ENCODE measurements at places on chromosomes 5 and 9.
A peak's percentile ranks its signal among the peaks of the same experiment; 100 is the strongest.

DNA sequence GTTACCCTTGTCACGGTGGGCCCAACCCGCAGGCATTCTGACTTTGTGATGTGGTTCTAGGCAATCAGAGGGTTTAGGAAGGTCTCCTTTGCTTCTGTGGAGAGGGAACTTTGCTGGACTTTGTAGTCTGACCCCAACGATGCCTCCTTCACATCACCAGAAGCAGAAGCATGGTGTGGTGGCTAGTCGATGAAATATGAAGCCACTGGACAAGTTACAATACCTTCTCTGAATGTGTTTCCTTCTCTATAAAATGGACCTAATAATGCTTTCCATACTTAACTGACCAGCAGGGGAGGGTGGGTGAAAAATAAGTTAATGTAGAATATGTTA is 607 bp downstream of the SPEF2 start:
- no peak for DNase-seq

DNA sequence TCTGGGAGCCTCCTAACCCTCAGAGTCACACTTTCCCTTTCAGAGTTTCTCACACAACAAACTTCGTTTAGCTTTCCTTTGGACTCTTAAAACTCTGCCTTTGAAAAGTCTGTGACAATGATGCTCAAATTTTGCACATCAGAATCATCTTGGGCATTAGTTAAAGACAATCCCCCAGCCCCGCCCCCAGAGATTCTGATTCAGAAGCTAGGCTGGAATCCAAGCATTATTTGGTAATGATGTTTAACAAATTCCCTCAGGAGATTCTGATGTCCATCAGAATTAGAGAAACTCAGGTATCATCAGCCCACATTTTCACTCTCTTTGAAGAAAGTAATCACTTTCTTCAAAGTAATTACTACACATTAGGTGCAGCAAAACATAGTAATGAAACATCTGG is 9.6 kb upstream of the PLPP1 start:
- no peak for DNase-seq

DNA sequence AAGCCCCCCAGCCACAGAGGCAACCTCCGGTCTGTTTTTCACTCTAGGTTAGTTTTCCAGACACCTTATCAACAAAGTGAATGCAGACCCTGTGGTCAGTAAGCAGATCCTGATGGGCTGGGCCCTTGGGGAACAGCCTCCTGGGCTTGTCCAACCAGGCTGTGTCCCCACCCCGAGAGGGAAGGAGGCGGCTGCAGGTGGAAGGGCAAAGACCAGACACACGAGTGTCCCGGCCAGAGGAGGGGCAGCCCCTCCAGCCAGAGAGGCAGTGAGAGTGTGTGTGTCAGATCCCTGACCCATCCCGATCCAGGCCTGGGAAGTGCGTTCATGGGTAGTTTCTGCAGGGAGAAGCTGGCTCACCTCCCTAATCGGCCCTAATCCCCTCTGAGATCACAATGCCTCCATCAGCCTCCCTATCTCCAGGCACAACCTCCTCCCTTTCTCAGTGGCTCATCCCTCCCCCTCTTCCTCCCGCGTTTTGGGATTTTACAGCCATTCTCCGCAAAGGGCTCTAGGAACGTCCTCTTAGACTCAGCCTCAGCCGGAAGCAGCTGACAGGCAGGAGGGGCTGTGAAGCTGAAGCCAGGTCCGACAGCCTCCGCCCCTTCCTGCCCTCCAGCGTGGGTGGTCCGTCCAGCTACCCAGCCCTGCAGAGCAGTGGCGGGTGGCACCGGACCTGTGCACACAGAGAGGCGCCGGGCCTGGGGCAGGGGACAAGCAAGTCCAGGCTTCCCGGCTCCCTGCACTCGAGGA is 9.7 kb downstream of the SLC12A7 start:
- DNase-seq: no peak

DNA sequence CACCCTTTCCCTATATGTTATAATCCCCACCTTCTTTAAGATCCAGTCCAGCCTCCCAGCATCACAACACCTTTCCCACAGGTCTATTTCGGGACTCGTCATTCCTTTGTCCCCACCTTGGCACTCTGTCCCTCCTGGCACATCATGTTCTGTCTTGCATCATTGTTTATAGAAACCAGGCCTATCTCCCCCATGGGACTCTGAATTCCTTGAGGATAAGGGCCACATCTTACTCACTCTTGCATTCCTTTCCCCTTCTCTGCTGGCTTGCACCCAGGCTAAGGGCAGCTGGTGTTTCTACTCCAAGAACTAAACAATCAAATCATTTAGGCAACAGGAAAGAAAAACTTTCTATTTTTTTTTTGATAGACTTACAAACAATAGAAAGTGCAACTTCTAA is 205.7 kb downstream of the AGTPBP1 start:
- no peak for DNase-seq

DNA sequence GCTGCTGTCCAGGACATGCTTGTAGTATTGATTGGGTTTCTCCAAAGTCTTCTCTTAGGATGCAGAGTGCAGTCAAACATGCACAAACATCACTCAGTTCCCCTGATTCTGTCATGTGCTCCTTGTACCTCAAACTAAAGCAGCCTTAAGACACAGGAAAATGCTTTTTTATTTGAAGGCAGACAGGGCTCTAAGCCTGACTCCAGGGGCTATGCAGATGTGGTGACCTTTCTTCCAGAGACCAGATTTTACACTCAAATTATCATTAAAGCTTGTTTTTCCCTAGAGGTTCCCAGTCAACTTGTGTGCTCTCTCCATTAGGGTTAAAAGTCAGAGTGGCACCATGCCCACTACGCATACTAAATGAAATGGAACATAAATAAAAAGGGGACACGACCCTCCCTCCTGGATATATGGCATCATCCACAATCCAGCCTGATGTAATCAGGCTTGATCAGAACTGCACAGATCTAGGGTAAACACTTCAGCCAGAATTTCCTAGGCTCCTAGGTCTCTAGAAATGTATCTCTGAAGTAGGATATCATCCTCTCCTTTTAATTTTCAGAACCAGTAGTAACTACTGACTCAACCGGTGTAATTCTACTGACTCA is 771.1 kb downstream of the NR2F1-AS1 start:
- DNase-seq: no peak

DNA sequence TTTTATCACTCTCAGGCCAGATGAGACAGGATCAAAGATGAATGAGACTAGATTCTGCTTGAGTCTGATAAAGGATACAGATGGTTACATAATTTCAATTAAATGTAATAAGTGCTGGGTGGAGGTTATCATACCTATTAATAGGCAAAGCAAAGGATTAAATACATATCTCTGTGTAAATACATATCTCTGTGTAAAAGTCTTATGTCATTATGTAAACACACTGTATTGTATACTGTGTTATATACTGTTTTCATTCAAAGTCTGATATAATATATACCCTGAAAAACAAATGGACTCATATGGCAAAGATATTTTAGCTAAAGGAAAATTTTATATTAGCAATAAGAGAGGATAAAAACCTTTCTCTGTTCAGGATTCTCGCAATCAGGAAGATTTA is 605.8 kb upstream of the PTGER4 start:
- no peak for DNase-seq

DNA sequence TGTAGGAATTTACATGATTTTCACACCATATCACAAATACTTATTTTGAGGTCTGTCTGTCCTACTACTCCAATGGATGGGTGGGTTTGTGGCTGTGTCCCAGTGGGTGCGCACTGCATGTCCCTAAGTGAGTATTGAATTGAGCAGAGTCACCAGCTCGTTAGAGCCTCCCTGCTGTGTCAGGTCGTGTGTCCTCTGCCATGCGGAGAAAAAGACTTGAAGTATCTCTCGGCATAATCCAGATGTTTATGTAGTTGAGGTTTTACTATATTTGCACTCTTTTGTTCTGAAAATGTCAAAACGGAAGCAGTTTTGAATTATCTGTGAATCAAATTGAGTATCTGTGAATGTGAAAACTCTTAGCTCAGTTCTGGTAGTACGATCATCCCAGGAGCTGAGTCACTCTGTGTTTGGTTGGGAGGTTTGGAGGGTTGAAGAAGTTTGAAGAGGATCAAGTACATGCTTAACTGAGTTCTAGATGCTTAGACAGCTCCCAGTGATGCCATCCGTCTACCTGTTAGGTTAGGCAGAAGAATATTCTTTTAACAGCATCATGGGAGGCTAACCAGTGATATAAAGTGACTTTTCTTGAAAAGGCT is 194.2 kb downstream of the TENT4A start:
- DNase-seq: no peak

DNA sequence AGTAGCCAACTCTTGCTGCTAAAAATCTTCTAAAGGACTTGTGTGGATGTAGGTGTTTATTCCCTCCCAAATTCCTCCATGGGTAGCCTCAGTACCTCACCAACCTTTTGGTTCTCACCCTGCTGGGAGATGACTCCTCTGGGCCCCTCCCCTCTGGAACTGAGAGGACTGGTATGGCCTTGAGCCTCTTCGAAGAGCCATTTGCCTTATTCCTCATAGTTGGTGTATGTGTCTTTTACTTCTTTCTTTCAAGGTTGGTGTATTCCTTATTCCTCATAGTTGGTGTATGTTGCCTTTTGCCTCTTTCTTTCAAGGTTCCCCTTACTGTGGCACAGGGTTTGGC is 48.3 kb downstream of the GNAQ start:
- no peak for DNase-seq

DNA sequence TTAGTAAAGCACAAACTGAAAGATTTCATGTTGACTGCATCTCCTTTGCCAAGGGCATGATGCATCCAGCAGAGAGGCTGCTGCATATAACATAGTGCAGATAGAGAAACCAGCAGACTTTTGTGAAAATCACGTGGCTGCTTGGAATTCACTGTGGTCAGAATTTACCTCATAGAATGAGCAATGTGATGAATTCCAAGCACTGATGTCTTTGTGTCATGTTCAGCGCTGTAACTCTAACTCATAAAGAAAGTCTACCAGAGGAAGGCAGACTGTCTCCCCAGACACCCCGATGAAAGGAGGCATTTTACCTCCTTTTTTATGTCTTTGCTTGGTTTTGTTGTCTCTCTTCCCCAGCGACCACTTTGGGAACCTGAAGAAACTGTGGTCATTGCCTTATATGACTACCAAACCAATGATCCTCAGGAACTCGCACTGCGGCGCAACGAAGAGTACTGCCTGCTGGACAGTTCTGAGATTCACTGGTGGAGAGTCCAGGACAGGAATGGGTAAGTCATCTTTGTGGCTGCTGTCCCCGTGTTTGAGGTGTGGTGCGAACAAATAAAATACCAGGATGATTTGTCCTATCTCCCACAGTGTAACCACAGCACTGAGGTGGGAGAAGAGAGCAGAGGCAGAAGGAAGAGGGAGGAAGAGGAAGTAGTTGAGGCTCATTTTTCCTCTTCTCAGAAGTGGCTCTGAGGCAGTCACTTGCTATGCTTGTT is 42.0 kb downstream of the ITK start:
- DNase-seq: no peak

- DNase-seq: no peak
These were observed 350.8 kb downstream of the EFNA5 start for GRCh38 chr5:107319901-107320300.

DNA sequence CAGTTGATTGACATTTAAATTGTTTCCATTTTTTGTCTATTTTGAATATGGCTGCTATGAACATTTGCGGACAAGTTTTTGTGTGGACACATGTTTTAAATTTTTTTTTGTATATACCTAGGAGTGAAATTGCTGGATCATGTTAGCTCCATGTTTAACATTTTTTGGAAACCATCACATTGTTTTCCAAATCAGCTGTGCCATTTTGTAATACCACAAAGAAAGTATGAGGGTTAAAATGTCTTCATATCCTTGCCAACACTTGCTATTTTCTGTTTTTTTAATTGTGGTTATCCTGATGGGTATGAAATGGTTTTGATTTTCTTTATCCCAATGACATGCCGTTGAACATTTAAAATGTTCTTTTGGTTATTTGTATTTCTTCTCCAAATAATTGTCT is 52.1 kb downstream of the CARTPT start:
- DNase-seq: no peak

- DNase-seq: no peak
These were observed 85.8 kb downstream of the FBXO38 start for GRCh38 chr5:148469501-148469935.

DNA sequence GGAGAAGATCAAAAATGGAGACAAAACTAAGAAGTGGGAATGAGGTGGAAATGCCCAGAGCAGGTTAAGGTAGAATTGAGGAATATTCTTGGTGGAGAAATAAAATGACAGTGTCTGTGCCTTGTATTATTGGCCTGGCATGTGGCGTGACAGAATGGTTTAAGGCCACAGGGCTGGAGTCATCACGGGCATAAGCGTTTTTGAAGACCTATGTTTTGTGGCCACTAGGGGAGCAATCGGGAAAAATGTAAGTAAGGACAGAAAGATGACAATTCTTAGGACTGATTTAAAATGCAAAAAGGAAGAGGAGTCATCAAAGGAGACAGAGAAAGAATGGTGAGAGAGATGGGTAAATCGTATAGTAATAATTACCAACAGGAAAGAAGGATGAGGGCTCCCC is 72.2 kb upstream of the EPB41L4A start:
- no peak for DNase-seq

GRCh38 chr5:171242521-171242920 is 66.5 kb upstream of the TLX3 start:
- DNase-seq: no peak

GRCh38 chr5:57889558-57889957 is 406.9 kb upstream of the ACTBL2 start:
- DNase-seq: no peak

- no peak for DNase-seq
These were observed 12.6 kb downstream of the ERGIC1 start for GRCh38 chr5:172846677-172847076.

DNA sequence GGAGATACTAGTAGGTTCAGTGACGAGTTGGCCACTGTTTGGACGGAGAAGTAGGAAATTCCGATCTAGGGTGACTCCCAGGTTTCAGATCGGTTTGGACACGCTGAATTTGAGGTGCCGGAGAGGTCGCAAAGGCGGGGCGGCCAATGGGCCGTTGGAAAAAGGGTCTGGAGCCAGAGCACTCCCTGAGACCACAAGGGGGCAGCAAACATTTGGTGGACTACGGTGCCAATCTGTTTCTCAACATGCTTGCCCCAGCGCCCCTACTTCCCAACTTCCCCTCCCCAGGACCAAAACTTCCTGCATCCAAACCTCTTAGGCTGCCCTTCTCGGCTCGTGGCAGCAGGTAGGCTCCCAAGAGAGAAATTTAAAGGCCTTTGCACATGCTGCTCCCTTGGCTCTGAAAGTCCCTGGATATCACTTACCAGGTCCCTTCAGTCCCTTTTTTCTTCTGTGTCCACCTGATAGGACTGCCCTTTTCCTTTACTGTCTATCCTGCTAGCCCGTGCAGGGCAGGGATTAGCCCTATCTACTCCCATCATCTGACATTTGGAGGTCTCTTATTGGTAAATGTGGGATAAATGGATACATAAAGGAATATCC is 992 bp upstream of the RPP25L start:
- peak; percentile 55 for DNase-seq

- no peak for DNase-seq
These were observed 58.1 kb upstream of the MTAP start for GRCh38 chr9:21744320-21744719.

Data from naive thymus-derived CD8-positive, alpha-beta T cell (primary cell).